ENCODE measurements at places on chromosomes 2 and 18. TPM values are rescaled to one million over a fixed set of nuclear protein-coding genes. Genes with fewer than 3 reads are reported as not detected.

The DOK6 gene
- 4.5 TPM for total RNA-seq

The FER1L5 gene
- 0.11 TPM for total RNA-seq

- no peak overlapping the region for H3K4me3 ChIP-seq
- no peaks in the 10 kb centered on the region for H3K36me3 ChIP-seq
- no peak overlapping the region for H3K27ac ChIP-seq
- H3K4me1 ChIP-seq: peaks cover 22% of the 10 kb centered on the region
Measured at GRCh38 chr2:207881902-207882301, 112.2 kb upstream of the FZD5 start.

GRCh38 chr2:212228743-212229171, 309.8 kb downstream of the ERBB4 start:
- no peak overlapping the region for H3K4me3 ChIP-seq
- no peak for DNase-seq
- no peaks in the 10 kb centered on the region for H3K36me3 ChIP-seq
- no peaks in the 10 kb centered on the region for H3K4me1 ChIP-seq

DNA sequence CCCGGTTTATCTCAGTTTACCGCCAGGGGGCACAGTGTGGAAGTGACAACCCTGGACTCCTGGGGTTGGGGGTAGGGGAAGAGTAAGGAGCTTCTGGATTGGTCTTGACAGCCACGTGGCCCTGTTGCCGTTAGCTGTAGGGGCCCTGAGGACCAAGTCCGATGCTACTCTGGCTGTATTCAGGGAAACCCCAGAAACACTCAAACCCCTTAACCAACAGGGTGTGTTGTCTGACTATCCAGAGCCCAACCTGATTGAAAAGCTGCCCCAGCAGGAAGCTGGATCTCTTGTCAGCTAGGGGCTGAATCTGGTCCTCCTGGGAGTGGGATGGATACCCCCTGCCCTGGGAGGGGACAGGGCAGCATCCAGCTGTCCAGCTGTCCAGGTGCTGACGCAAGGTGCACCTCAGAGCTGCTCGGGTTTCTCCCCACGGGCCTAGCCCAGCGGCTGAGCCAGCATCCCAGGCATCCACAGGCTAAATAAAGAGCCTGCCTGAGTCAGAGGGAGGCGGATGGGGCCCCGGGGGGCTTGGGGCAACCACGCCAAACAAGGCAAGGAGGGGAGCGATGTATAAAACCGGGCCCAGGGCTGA, 3.1 kb upstream of the GMPPA start:
- no peak overlapping the region for H3K27ac ChIP-seq
- peaks cover 6% of the 10 kb centered on the region for H3K4me1 ChIP-seq
- peak; percentile 57 for DNase-seq
- H3K27me3 ChIP-seq: peaks cover 12% of the 10 kb centered on the region
- H3K36me3 ChIP-seq: no peaks in the 10 kb centered on the region

Data from adrenal gland (tissue), 19 donors.